ENCODE measurements at places on chromosomes 13 and 19.

- no peak for DNase-seq
These were observed 24.5 kb upstream of the ZNF816 start for GRCh38 chr19:52987221-52987620.

- DNase-seq, result no peak
These were observed 518.1 kb downstream of the UQCRFS1 start for GRCh38 chr19:28694812-28695211.

GRCh38 chr19:56912401-56913112 lies 72.0 kb upstream of the PEG3 start:
- DNase-seq, result no peak

DNA sequence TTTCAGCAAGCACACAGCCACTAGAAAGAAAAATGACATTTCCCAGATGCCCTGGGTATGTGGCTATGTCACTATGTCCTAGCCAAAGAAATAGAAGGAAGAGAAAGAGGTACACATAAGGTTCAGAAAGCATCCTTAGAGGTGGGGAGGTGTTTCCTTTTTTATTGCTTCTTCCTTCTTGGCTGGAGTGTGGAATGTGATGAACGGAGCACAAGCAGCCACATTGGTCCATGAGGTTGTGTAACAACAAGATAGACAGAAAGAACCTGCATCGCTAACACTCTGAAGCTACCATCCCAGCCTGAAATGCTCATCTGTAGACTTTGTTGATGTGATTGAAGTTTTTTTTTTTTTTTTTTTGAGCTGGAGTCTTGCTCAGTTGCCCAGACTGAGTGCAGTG lies 6.7 kb downstream of the SLC25A23 start:
- DNase-seq, result no peak

GRCh38 chr13:103883164-103883563 lies 816.9 kb upstream of the SLC10A2 start:
- DNase-seq, result peak; percentile 85

GRCh38 chr13:95123726-95124125 lies 177.5 kb downstream of the ABCC4 start:
- DNase-seq, result no peak

- DNase-seq, result no peak
These were observed 123.7 kb upstream of the FBXL3 start for GRCh38 chr13:77150651-77151050.

DNA sequence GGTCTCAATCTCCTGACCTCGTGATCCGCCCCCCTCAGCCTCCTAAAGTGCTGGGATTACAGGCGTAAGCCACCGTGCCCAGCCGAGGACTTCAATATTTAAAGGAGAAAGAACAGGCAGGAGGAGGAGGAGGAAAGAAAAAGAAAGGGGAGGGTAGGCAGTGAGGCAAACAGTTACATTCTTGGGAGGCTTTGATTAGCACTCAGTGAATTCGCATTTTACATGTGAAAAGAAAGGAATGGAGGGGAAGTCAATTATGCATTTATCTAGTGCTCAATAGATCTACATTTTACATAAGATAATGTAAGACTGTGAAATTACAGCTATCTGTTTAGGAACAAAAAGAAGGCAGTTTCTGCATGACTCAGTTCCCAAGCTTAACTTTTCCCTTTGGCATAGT lies 30.9 kb upstream of the CXCL17 start:
- no peak for DNase-seq

DNA sequence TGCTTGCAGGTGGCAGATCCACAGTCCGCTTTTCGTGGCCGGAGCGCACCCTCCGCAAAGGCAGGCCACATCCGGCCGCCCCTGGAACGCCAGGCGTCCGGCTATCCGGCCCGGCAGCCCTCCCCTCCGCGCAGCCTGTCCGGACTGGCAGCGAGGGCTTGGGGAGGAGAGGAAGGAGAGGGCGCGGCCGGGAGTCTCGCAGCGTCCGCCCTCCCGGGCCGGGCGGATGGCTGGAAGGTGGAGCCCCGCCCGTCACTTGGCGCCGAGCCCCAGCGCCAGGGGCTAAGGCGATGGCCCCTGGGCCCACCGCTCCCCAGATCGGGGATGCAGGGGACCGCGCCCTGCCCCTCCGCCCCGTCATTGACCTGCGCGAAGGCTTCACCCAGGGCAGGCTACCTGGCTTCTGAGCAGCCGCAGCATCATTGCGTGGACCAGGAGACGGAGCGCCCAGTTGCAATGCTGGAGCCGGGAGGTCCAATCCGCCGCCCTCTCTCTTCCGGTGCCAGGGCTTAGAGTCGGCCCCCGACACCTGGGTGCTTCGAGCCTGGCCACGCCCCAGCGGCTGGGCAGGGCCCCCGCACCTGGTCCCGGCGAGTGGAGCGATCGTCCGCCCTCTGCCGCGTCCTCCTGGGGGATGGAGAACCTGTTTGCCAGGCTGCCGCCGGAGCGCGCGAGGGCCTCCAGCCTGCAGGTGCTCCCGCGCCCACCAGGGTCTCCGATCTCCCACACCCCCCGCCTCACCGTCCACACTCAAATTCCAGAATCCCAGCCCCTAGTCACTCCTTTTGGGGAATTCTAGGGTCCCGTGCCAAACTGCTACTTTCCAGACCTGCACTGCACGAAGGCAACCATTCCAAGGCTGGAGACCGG lies at the start of gene FUT1:
TSS of gene FUT1 (minus strand) at position 146 of the 870 bp plus-strand sequence. CDS start 1,360 bp downstream, outside the sequence.
- no peak for DNase-seq

DNA sequence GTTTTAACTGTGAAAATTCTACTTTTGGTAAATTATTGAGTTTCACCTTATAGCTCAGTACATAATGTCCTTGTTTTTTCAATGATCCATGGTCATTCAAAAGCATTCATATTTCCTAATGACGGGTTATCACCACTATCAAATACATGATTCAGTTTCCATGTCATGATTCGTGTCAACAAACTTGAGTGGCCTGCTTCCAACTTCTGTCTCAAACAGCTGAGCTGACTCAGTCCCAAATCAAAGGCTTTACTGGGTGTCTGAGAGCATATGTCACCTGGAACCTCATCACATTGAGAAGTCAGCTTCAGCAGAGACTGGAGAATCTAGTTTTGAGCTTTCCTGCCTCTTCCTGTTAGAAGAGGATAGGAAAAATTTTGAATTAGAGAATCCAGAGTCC lies 40.3 kb upstream of the SGCG start:
- DNase-seq, result no peak

GRCh38 chr13:94317063-94317491 lies 162.4 kb downstream of the DCT start:
- DNase-seq, result no peak

DNA sequence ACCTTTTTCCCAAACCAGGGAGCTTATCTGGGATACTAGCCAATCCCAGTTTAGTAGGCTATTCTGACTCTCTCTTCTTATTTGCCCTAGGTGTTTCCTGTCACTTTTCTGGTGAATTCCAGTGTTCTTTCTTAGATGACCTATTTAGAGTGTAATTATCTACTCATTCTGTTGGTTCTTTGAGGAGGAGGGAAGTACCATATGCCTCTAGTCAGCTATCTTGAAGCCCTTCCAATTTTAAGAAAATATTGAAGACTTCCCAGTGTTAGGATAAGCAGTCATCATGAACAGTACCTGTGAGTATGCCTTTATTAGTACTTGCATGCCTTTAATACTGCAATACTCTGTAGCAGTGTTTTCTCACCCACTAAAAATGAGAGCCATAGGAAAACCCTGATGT lies 724.3 kb upstream of the SLITRK1 start:
- no peak for DNase-seq

- DNase-seq, result no peak
These were observed 2.5 kb upstream of the TMEM59L start for GRCh38 chr19:18610245-18610555.

DNA sequence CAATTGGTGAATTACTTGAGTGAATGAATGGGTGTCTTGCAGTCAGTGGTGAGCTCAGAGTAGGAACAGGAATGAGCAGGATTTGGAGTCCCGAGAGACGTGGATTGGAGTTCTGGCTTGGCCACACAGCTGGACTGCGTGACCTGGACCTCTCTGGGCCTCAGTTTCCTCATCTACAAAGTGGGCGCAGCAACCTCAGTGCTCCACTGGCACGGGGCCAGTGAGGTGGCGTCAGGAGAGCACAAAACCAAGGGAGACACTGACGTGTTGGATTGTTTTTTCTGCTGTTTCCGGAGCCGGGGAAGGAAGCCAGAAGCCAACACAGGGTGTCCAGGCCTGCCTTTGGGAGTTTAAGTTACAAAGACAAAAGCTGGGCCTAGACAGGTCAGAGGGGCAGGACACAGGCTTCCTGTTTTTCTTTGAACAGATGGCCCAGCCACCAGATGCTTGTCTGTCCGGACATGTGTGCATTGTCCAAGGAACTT lies 6.5 kb upstream of the DOCK6 start:
- DNase-seq, result no peak

GRCh38 chr19:24166055-24166454 lies 79.1 kb downstream of the ZNF254 start:
- DNase-seq, result no peak

- DNase-seq, result no peak
These were observed 441.4 kb downstream of the SLITRK5 start for GRCh38 chr13:88112526-88112925.

DNA sequence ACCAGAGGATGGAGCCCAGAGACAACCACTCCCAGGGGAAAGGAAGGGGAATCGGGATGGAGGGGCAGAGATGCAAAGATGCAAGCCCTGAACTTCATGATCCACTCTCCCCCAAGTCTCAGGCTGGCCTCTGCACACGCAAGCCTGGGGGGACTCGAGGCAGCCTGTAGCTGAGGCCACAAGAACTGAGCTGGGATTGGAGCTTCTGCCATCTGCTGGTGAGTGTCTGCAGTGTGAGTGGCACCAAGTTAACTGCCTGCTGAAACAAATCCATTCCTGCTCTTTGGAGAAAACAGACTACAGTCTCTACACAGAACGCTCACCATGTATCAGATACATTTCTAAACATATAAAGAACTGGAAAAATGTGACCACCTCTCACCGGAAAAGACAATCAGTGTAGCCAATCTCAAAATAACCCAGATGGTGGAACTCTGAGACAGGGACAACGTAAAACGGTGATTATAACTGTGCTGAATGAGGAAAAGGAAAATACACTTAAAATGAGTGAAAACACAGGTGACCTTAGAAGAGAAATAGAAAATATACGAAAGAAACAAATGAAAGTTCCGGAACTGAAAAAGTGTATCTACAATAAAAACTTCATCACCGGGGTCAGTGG lies 62.1 kb downstream of the KLF2 start:
- peak; percentile 74 for DNase-seq

DNA sequence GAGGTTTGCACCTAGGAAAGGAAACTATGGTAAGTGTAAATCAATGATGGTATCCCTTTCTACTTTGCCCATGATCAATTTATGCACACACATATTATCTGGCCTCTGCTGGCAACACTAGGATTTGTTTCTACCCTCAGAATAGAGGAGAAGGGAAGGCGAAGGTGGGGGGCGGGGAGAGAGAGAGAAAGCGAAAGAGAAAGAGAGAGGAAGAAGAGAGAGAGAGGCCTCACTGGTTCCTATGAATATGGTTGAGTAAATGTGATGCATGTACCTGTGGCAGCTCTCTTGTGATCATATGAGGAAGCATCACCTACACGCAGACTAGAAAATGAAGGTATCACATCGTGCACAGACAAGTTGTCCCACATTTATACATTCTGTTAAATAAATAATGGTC lies 882.0 kb upstream of the SLITRK6 start:
- DNase-seq, result no peak

DNA sequence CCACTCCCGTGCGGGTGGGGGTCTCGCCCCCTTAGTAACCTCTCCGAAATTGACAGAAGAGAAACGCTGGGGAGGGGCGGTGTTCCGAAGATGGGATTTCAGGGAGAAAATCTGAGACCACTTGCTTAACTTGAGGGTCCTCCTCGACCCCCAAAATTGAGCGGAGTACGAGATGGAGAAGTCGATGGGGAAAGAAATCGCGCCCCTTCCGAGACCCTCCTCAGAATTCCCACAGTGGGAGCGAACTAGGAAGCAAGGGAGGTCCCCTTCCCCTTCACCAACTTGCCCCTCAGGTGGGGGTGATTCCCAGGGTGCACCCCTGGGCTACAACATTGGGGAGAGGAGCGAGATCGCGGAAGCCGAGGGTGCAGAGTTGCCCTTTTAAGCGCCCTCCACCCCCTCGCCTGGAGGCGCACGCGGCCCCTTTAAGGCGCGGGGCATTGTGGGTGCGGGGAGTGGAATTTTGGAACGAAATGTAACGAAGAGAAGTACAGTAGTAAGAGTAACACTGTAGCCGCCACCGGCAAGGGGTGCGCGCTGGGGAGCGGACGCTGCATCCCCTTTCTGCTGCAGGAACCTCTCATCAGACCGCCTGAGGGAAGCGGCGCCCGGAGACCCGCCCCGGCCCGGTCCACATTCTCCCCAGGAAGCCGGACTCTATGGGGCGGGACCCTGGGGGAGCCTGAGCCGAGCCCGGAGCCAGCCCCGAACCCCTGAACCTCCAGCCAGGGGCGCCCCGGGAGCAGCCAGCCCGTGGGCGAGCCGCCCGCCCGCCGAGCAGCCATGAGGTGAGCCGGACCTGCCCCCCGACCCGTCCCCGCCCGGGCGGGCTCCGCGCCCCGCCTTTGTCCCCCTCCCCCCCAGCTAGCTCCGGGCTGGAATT lies at the start of gene VASP:
TSS of gene VASP (plus strand) at position 491 of the 883 bp plus-strand sequence. CDS start at position 784, 293 bp downstream.
- DNase-seq, result peak; percentile 89

GRCh38 chr19:36915992-36916830 lies at the start of the genes ZNF568 and ZNF829:
Gene ZNF568, plus strand, starts transcription at chr19:36916332. Its CDS starts 6,439 bp downstream, at chr19:36922771.
Gene ZNF829, minus strand, starts transcription at chr19:36916291. Its CDS starts 1,124 bp downstream, at chr19:36915167.
- peak; percentile 96 for DNase-seq
